Foreskin keratinocyte (primary cell): ENCODE measurements at places on chromosomes 12 and 14. TPM values are rescaled to one million over a fixed set of nuclear protein-coding genes. Genes with fewer than 3 reads are reported as not detected.
A peak's percentile ranks its signal among the peaks of the same experiment; 100 is the strongest.

DNA sequence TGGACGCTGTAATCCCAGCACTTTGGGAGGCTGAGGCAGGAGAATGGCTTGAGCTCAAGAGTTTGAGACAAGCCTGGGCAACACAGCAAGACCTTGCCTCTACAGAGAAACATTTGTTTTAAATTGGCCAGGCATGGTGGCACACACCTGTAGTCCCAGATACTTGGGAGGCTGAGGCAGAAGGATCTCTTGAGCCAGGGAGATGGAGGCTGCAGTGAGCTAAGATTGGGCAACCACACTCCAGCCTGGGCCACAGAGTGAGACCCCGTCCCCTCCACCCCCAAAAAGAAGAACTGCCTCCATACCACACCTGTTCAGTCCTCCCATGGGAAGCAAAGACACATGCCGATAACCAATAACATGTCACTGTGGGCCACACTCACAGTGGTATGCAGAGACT is 19.2 kb downstream of the CCDC85C start:
- no peak for DNase-seq

ART4 gene
- total RNA-seq = not detected in 2 replicates

- DNase-seq = no peak
These were observed 90.5 kb downstream of the GALNT9 start for GRCh38 chr12:132238884-132239283.

TEAD4 gene
- total RNA-seq = 18.7 and 21.1 TPM in 2 replicates

DNA sequence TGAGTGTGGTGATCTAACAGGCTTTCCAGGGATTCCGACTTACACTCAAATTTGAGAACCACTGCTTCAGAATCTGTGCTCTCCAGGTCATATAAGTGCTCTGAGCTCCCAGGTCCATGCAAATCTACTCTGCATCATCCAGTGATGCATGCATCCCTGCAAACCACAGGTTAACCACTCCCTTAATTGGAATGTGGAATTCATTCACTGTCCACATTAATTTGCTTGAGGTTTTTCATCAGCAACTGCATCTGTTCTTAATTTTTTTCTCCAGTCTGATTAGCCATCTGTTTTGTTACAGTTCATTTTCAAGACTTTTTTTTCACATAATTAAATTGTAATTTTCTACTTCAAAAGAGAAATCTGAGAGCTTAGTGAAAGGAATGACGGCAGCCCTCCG is 43.4 kb upstream of the RIN3 start:
- peak; percentile 91 for DNase-seq

DNA sequence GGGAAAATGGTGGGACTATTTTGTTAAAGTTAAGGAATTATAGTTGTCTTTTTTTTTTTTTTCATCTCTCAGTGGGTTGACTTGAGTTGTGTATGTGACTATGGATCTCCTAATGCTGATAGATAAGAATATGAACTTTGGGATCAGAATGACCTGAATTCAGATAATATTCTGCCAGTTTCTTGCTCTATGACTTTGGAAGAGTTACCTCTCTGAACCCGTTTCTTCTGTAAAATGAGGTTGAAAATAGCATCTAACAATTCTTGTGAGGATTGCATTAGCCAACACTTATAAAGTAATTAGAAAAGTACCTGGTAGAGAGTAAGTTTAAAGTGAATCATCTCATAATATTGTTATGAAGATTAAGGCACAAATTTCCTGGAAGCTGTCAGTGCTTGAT is 18.4 kb downstream of the EID3 start:
- DNase-seq = no peak
